ENCODE measurements at places on chromosomes 7 and 10.
A peak's percentile ranks its signal among the peaks of the same experiment; 100 is the strongest.

GRCh38 chr10:62655337-62655994, 149.1 kb upstream of the ADO start:
- DNase-seq = no peak

- DNase-seq = no peak
Measured at GRCh38 chr10:129909531-129910256, 54.4 kb downstream of the EBF3 start.

DNA sequence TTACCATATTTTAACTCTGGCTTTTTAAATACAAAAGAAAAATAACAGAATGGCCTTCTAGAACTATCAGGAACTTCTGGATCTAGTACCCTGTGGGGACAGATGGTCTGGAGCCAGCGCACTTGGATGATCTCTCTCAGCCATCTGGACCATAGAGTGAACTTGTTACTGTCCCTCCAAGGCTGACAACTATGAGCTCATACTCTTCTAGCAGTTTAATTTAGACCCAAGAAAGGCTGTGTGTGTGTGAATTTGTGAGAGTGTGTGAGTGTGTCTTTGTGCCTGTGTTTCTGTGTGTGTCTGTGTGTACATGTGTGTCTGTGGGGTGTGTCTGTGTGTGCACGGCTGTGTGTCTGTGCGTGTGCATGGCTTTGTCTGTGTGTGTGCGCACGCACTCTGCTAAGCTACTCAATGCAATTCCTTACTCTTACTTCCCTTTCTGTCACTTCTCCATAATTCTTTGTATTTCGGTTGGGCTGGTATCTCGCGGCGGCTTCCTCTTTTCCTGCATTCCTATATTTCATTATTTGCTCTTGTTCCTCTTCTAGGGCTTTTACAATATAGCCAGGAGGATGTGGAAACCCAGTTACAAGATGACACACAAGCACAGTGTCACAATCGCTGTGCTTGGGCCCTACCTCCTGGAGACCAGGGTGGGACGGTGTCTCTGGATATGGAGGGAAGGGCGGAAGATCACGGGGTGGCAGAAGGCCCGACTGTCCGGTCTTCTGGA, 51.9 kb downstream of the IKZF1 start:
- DNase-seq = peak; percentile 55

- DNase-seq = no peak
Measured at GRCh38 chr7:78594156-78594555, 795.6 kb downstream of the PHTF2 start.

DNA sequence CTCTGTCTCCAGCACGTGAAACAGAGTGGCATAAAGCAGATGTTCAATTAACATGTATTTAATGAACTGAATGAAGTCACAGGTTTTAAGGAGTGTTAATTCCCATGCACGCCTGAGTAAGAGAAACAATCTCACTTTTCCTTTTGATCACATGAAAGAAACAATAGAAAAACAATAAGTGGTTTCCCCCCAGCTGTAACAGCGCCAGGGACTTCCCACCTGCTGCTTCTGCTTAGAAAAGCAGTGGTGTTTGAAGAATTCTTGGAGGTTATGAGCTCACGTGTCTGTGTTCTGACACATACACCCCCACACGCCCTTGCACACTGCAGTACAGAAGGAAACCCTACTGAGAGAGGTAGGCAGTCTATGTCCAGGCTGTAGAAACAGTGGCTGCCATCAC, 51.3 kb upstream of the FRMD4A start:
- DNase-seq = no peak

GRCh38 chr7:19984231-19984632, 210.8 kb upstream of the TMEM196 start:
- no peak for DNase-seq

GRCh38 chr7:152435384-152436110, at the start of gene KMT2C:
Gene KMT2C (minus strand): TSS chr7:152436003. CDS start chr7:152435786, 217 bp downstream.
- DNase-seq = peak; percentile 59

DNA sequence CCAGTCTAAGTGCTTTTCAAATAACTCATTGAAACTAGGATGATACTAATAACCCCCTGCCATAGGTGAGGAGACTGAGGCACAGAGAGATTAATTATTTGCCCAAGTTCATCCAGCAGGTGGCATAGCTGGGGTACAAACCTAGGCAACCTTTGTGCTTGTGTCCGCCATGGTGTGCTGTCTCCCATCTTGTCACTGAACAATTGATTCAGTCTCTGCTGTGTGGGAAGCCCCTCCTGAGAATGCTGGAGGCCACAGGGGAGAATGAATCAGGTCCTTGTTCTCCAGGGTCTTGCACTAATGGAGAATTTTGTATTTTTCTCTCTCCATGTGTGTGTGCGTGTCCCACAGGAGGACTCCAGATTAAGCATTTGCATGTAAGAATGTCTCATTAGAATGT, 15.8 kb upstream of the TMEM236 start:
- DNase-seq = no peak

- DNase-seq = no peak
Measured at GRCh38 chr7:2099048-2099957, 133.4 kb downstream of the MAD1L1 start.

- no peak for DNase-seq
Measured at GRCh38 chr7:65902306-65902705, 29.4 kb downstream of the VKORC1L1 start.

DNA sequence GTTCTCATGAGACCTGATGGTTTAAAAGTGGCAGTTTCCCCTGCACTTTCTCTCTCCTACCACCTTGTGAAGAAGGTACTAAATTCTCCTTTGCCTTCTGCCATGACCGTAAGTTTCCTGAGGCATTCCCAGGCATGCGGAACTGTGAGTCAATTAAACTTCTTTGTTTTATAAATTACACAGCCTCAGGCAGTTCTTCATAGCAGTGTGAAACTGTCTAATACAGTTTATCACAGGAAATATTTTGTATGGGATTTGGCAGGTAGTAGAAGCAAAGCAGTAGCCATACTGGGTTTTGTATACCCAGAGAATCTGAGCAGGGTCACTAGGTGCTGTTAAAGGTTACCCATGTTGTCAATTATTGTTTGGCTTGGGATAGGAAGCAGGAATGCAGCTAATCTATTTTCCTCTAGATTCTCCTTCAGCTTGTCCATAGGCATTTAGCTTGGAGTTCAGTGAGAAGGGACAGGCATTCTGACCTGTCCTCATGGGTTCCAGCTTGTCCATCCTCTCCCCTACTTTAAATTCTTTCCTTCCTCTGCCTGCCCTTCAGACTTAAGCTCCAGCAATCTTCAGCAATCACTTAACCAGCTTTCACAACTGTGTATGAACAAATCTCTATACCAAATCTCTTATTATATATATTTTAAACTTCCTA, 186.7 kb downstream of the PCLO start:
- DNase-seq = no peak

DNA sequence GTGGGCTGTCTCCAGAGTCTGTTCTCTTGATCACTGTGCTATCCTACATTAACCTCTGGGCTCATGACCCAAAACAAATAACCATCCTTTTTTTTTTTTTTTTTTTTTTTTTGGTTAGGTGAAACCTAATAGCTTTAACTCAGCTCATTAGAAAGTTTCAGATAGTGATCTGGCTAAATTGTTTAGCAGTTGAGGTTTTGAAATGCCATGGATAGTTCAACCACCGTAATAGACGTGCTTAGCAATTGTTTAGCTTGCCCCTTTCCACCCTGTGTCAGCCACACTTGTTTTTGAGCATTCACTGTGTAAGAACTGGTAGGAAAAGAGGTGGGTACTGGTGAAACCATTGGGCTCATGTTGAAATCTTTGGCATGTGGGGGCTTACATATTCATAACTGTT, 3.8 kb downstream of the PLCE1 start:
- no peak for DNase-seq

DNA sequence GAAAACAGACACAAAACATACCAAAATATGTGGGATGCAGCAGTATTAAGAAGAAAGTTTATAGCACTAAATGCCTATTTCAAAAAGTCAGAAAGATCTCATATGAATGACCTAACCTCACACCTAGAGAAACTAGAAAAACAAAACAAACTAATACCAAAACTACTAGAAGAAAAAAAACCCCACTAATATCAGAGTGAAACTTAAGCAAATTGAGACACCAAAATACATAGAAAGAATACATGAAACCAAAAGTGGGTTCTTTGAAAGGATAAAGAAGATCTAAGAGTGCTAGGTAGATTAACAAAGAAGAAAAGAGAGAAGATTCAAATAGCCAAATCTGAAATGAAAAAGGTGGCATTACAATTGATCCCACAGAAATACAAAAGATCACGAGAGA, 494.1 kb downstream of the SH2D4B start:
- DNase-seq = no peak

DNA sequence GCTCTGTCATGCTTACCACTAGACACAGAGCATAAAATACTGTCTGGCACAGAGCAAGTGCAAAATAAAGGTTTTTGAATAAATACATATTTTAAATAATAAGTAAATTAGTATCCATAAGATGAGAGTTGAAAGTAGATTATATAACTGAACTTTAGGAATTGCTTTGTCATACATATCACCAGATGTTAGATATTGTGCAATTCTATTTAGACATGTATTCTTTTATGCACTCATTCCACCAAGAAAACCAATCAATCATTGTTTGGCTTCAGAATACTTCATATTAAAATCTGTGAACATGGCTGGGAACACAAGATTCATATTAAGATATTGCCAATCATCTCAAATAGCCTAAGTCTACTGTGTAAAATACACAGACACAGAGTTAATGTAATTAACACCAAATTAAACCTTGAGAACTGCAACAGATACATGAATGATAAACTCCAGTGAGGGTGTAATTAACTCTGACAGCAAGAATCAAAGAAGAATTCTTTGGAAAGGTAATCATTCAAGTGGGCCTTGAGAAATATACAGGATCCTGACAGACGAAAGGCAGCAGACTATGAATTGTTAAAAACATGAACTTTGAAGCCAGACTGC, 201.0 kb upstream of the PTN start:
- DNase-seq = no peak

GRCh38 chr7:157017603-157018327, 7.3 kb upstream of the MNX1 start:
- no peak for DNase-seq

GRCh38 chr7:103063895-103064294, 10.7 kb downstream of the FBXL13 start:
- no peak for DNase-seq

- DNase-seq = peak; percentile 52
Measured at GRCh38 chr7:97064972-97065587, 40.4 kb upstream of the DLX5 start.

DNA sequence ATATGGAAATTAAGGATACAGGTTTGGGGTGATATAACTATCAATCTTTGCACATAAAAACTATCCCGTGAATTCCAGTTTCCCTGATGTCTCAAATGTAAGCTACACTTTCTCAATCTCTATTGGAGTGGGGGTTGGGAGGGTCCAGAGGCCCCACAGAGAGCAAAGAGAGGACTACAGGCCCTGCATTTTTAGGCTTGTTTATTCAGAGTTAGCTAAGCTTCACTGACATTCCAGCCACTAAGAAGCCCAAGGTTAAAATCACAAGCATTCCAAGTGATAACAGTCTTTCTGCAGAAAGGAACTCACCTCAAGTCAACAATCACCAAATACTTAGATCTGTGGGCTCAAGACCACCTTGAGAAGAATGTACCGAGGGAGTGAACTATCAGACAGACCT, 31.6 kb upstream of the LAMB1 start:
- DNase-seq = no peak

DNA sequence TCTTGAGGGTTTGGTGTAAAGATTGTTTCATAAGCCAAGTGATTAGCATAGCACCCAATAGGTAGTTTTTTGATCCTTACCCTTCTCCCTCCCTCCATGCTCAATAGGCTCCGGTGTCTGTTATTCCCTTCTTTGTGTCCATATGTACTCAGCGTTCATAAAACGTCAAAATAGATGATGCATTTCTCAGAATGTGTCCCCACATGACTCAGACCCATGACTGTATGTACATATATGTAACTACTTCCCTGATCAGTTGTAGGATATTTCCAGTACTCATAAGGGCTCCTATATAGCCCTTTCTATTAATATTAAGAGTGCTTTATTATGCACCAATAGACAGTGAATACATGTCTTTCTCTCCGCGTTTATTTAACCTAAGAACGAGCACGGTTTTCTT, 466.9 kb downstream of the KIF20B start:
- no peak for DNase-seq

DNA sequence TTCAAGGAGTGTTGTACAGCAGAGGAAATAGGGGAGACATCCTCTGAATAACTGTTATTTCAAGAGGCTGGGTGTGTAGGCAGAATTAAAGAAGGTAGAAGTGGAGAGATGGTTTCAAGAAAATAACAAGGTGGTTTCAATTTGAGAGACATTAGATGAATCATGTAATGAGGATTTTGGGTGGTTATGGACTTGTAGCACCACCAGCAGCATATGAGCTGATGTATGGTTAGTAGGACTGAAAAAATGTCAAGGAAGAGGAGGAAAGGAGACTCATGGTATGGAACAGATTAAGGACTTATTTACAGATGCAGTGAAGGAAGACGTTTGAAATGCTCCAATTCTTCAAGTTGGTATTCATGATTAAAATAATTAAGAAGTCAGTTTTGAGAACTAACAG, 166.2 kb downstream of the EXOC4 start:
- no peak for DNase-seq

DNA sequence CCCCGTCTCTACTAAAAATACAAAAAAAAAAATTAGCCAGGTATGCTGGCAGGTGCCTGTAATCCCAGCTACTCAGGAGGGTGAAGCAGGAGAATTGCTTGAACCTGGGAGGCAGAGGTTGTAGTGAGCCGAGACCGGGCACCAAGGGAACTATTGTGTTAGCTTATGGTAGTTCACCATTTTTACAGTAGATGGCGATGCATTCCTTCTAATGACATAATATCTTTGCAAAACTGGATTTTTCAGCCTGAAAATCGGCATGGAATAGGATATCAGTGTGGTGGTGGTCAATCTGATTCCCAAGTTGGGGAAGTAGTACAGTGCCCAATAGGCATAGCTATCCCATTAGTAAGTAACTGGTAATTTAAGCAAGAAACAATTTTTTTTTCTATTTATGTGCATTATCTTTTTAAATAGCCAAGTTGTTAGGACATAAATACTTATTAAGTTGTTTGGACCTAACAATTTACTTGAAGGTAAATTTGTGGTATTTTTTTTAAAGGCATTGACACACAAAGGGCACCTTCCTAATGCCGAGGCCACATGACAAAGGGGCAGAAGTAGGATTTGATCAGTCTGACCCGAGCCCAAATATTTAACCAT, 17.6 kb upstream of the IMPDH1 start:
- peak; percentile 75 for DNase-seq

DNA sequence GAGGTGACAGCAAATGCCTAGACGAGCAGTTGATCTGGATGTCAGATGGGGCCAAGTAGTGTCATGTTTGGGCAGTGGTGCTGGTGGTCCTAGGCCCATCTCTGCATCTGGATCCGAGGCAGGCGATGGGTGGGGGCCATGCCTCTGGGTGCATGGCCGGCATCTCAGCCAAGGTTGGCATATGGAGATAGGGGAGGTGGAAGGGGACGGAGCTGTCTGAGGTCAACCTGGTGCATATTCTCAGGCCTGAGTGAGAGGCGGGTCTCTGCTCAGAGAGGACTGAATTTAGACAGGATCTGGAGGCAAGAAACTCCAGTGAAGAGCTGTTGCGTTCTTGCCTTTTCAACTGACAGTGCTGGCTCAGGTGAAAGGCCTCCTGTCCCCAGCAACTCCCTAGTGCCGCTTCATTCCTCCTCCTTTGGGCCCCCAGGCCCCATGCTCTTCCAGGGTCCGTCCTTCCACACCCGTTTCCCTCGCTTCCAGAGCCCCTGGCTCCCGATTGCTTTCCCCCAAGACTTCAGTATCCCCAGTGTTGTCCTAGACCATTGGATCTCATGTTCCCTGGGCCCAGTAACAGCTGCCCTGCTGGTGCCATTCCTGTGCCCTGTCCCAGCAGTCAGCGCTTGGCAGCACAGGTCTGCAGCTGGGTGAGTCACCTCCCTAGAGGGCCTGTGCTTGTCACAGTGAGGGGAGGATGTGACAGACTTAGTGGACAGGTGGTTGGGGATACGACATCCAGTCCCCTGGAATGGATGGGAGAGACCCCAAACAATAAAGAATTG, 32.6 kb downstream of the GBX1 start:
- no peak for DNase-seq

All from NCI-H446 (cell line).